ENCODE measurements at places on chromosomes 1 and 21. TPM values are rescaled to one million over a fixed set of nuclear protein-coding genes. Genes with fewer than 3 reads are reported as not detected.

DNA sequence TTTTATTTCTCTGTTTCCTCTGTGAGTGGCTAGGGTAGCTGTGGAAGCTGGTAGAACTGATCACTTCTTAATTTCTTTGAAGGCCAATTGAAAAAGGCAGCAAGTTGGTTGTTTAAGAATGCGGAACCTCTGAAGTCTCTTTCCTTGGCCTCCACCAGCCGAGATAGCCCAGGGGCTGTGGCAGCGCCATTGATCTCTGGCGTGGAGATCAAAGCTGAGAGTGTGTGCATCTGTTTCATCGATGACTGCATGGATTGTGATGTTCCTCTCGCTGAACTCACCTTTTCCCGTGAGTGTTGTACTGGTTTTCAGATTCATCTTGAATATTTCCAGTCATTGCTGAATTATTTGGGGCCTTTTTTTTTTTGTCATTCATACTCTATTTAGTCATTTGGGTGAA is 97.7 kb downstream of the VPS13D start:
- DNase-seq, result no peak

- DNase-seq, result no peak
Observed at GRCh38 chr1:199010933-199011332, 372.1 kb downstream of the PTPRC start.

GRCh38 chr1:242059976-242060375 is 61.1 kb upstream of the MAP1LC3C start:
- DNase-seq, result no peak

Gene SAMD13
- 0.21 TPM for total RNA-seq

GRCh38 chr1:169572187-169572586 is 14.1 kb downstream of the F5 start:
- DNase-seq, result no peak

Gene PTPRF
- total RNA-seq, result 2.1 TPM

DNA sequence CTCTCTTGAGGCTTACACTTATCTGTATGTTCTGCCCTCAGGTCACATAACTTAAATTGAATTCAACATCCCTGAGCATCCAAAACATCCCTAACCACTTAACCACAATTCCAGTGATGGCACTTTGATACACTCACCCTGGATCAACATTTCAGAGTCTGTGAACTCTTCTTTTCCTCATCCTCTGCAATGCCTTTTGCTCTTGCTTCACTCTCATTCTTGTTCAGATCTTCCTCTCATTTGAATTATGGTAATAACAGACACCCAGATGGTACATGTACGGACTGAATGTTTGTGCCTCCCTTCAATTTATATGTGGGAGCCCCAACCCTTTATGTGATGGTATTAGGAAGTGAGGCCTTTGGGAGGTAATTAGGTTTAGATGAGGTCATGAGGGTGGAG is 33.4 kb downstream of the PTGER3 start:
- DNase-seq, result no peak

DNA sequence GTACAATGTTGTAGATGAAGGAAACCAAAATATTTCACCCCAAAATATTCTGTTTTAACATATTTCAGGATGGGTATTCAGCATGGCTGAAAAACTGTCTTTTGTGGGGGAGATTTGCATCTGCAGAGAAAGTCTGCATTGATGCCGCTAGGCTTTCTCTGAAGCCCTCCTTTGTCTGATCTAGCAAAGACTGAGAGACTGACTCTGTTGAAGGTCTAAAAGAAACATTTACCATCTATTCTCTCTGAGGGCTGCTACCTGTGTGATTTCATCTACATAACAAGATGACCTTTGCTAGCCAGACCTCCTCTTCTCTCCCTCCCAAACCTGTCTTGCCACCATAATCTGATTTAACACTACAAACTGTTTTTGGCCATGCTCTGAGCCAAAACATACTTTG is 12.4 kb upstream of the MT1HL1 start:
- no peak for DNase-seq

Gene SDC3
- total RNA-seq, result 0.33 TPM

- DNase-seq, result no peak
Observed at GRCh38 chr1:197973206-197973605, 56.0 kb downstream of the LHX9 start.

DNA sequence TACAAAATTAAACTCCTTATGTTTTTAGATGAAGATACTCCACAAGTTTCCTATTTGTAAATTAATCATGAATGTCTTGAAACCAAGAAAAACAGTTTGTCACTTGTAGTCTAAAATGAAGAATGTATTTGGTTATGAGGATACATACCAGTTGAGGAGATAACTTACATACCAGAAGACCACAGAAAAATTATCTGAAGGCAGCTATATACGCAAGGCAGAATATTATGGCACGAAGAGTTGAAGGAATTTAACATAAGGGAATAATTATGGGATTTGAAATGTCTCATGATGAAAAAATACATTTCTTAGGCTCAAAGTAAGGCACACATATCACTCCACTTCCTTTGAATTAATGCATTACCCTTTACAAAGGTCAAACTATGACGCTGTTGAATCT is 73.3 kb downstream of the IFI44 start:
- no peak for DNase-seq

- DNase-seq, result no peak
Observed at GRCh38 chr1:164577291-164577690, 18.3 kb downstream of the PBX1 start.

DNA sequence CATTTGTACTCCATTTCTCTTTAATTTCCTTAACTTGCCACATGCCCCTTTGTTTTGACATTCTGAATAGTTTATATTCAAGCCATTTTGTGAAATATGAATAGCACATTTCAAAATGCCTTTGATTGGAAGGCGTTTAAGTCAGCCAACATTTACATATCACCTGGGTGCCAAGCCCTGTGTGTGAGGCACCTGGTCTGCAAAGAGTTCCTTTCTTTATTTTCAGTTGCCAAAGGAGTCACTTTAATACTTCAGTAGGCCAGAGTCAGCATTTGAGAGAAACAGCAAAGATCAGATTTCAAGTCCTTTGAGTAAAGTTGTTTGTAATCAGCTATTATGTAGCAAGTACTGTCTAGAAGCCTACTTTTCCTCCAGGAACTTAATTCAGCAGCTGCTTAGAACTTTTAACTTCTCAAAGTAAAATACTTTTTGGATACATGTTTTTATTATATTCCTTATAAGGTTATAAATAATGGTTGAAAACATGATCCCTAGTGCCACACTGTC is 70.8 kb downstream of the DTL start:
- DNase-seq, result no peak

- DNase-seq, result no peak
Observed at GRCh38 chr1:197843401-197843800, 59.0 kb upstream of the C1orf53 start.

DNA sequence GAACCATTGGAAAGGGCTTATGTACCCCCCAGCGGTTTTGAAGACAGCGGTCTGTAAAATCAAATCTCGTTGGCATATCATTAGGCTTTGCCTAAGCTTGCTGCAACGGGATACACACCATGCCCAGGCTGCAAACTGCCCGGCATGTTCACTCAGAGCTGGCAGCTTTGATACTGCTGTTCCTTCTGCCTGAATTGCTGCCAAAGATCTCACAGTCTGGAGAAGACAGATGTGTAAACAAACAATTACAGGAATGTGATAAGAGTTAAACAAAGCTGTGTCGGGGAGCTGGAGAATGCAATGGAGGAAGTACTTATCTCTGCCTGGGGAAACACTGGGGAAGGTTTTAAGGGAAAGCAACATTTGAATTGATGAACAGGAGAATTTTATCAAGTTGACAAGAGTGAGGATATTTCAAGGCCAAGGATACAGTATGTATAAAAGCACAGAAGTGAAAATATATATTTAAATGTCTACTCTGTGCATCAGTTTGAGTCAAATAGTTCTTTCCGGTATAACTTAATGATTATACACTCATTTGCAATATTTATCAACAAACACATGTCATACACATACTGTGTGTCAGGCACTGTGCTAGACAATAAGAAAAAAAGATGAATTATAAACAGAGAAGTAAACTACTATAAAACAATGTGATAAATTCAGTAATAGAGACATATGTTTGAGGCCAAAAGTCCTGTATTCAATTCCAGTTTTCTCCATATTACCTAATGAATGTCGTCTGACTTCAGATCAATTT is 29.9 kb downstream of the CHML start:
- DNase-seq, result no peak

Gene ALPL
- not detected for total RNA-seq

Gene CD160
- total RNA-seq, result 0.59 TPM

DNA sequence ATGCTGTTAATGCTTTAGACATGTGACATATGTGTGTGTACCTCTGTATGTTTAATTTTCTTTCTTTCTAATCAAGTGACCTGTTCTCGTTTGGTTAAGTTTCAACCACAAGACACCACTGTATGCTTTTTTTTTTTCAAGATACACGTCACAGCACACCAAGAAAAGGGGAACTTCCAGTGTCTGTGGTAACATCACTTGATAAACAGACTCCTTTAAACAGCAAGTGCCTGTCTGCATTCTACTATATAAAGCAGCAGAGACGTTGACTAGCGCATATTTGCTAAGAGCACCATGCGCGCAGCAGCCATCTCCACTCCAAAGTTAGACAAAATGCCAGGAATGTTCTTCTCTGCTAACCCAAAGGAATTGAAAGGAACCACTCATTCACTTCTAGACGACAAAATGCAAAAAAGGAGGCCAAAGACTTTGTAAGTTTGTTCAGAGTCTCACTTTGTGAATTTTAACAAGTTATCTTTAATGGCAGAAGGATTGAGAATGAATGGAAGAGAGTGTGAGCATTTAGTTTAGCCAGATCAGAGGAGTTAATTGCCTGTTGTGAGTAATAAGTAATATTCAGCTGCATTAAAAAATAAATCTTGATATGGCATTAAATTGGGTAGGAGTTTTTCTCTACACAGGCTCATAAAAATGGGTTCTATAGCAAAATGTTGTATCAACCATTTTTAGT is at the start of gene RGS1:
Gene RGS1, plus strand, starts transcription at position 275 of the 691 bp plus-strand sequence. Its CDS starts 20 bp downstream, at position 295.
- DNase-seq, result peak; percentile 92

GRCh38 chr1:202305168-202305567 is 36.6 kb downstream of the UBE2T start:
- DNase-seq, result no peak

Gene SLAMF6
- 55.4 TPM for total RNA-seq

Gene LIPI
- total RNA-seq, result not detected

Gene LDLRAD1
- not detected for total RNA-seq

Data from activated CD4-positive, alpha-beta T cell treated with anti-CD3 and anti-CD28 coated beads, Interleukin-2, amount 10 ng/mL, durations not matched to agents 24 days and 14 days (primary cell).